Fibroblast of skin of left quadriceps (primary cell): ENCODE measurements at places on chromosomes 4 and X.

GRCh38 chrX:41055740-41056139 lies 29.5 kb upstream of the USP9X start:
- DNase-seq = no peak

GRCh38 chr4:74266081-74266480 lies 42.2 kb upstream of the EPGN start:
- no peak for DNase-seq

- no peak for DNase-seq
These were observed 173.6 kb downstream of the RAP1GDS1 start for GRCh38 chr4:98434816-98435215.

- no peak for DNase-seq
These were observed 46.4 kb downstream of the PRPS1 start for GRCh38 chrX:107674480-107675364.

DNA sequence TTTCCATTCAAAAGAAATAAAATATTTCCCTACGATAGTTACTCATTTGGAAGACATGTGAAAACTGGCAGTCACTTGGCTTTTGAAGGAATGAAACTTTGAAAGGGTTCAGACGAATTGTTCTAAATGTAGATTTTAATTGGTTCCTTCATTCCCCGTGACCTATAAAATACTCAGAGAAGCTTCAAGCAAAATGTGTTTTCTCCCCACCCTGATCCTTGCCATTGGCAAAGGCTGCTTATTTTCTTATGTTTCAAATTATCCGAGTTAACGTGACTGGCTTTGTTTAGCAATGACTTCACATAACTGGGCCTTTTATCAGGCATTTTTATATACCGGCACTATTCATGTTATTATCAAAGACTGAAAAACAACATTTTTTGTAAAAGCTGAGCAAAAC lies 204.1 kb upstream of the NEIL3 start:
- no peak for DNase-seq

DNA sequence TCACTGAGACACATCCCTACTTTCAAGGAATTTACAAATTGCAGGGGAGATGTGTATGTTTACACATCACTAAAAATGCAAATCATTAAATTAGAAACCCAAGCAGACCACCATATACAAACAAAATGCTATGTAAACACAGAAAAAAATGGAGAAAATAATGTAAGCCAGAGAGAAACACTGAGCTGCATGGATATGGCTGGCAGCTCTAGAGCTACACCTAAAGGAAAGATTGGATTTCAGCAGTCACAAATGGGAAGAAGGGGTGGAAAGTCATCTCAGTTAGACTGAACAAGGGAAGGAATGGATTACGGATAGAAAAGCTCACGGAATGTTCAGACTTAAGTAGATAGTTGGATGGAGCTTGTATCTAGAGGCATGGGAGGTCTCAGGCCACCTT lies 186.3 kb downstream of the MOSPD2 start:
- DNase-seq = no peak

GRCh38 chr4:97103252-97103651 lies 1040.0 kb downstream of the STPG2 start:
- no peak for DNase-seq

GRCh38 chrX:17860179-17860780 lies 818 bp downstream of the RAI2 start:
- no peak for DNase-seq

DNA sequence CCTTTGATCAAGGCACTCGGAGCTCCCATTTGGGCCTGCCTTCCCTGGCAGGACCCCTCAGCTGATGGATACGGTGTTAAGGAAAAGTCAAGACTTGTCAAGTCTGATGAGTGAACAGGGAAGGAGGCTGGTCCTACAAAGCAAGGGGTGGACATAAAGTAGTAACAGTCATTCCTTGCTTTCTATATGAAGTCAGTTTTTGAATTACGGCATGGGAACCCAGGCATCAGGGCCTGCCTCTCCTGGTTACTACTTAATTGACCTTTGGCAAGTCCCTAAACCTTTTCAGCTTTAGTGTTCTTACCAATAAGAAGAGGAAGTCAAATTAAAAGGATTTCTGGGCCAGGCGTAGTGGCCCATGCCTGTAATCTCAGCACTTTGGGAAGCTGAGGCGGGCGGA lies 7.0 kb downstream of the CHST7 start:
- no peak for DNase-seq

GRCh38 chrX:3697701-3698279 lies 15.7 kb downstream of the PRKX start:
- DNase-seq = no peak

GRCh38 chrX:55028040-55028439 lies 2.7 kb downstream of the ALAS2 start:
- no peak for DNase-seq

- DNase-seq = no peak
These were observed 189.1 kb downstream of the PDGFC start for GRCh38 chr4:156782491-156782890.

GRCh38 chr4:159366966-159367780 lies 264.3 kb downstream of the RAPGEF2 start:
- no peak for DNase-seq

DNA sequence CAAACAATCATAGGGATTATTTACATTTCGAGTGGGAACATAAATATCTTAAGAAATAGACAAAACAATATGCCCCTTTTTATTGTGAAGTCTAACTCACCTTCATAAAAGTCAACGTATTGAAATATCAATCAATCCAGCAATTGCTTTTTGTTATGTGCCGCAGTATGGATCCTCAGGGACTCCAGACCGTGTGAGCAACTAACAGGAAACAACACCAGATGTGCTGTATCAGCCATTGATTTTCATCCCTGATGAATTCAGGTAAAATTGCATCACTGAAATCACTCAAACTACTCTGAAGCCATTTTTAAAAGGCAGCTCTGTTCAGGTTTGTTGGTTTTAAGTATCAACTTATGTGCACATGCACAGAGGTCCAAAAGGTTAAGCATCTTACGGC lies 197.3 kb upstream of the FAT1 start:
- no peak for DNase-seq

DNA sequence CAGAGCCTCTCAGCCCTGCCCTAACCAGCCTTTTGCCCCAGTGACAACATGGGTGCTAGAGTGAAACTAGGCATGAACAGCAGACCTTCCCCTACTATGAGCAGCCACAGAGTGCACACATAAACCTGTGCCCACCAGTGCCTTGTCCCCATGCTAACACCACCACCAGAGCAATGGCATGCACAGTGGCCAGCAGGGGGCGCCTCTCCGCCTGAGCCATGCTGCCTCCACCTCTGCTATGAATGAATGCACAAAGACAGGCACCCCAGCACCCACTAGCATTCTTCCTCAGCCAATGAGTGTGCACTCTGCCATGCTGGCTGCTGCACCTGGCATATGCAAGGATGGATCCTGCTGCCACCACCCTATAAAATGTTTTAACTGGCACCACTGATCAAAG lies 286.9 kb upstream of the FGF16 start:
- DNase-seq = no peak

- no peak for DNase-seq
These were observed 15.5 kb downstream of the MYOZ2 start for GRCh38 chr4:119151161-119151560.

- no peak for DNase-seq
These were observed 20.8 kb upstream of the FAM9A start for GRCh38 chrX:8822002-8822401.

DNA sequence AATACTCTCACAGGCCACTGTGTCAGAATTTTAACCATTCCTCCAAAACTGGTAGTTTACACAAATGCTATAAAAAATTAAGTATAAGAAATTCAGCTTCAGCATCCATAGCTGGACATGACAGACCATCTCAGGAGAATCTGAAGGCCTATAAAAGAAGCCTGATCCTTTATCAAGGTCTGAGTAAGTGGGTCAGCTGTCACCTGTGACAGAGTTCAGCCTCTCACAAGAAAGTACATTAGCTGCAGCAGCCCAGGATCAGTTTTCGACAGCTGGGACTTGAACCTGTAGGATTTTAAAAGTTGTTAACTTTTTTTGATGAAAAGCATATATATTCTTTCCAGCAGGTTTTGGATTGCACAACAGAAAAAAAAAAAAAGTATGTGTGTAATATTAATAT lies 60.7 kb downstream of the PPP3CA start:
- DNase-seq = no peak

DNA sequence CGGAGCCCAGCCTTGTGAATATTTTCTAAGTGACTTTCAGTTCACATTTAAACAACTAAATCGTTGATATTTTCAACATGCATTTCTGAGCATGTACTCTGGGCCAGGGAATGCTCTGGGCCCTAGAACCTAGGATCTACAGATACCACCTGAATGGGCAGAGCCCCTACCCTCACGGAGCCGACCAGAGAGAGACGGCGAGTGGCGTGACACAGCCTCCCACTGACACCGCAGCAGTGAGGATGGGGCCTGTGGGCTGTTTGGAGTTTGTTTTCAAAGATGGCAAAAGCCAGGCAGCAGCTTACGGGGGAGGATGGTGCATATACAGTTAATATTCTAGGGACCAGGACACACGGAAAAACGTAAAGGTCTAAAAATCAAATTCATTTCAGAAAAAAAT lies 17.7 kb downstream of the NELFA start:
- DNase-seq = no peak

DNA sequence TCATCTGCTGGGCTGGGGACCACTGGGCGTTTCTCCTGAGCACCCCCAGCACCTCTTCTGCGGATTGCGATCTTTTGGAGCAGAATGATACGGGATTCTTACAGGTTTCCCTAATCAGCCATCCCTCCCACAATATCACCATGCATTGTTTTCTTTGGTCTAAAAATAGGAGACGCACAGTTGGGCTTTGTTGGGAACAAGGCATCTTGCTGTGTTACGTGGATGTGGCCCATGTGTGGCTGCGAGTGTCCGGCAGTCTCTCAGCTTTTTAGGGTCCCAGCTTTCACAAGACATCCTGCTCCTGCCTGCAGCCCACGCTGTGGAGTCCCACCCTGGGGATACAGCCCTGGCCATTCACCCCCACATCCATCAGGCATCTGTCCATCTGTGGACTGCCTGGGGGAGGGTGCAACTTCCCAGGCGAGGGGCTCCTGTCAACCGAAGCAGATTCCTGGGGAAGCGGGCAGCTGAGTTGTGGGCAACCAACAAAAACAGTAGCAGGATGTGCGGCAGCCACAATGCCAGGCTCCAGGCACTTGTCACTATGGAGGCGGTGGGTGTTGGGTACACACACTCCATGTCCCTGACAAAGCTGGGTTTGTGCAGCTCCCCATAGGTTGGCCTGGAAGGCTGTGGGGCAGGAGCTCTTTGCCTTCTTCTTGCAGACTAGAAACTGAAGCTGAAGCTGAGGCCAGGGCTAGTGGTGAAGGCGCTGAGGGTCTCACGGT lies 185.5 kb upstream of the PSAPL1 start:
- no peak for DNase-seq

DNA sequence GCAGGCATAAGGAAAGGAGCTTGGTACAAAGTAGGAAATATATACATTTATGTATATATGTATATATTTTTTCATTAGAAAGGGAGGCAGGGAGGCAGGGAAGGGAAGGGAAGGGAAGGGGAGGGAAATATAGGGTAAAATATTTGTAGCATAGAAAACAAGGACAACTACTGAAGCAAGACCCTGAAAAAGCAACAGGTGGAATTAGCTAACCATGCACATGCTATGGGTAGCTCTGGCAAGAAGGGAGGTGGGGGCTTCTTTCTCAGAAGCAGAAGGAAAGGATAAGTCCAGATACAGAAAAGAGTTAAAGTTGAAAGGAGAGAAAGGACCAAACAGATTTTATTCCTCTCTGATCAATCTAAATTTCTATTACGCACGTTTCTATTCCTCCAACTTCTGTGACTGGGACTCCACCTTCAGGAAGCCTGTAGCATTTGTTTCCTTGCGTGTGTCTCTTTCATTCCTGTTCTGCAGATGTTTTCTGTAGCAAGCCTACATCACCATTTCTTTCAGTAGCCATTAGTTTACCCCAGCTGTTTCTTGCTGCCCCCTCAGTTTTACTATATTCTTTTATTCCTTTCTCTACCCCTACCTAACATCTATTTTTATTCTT lies 82.9 kb downstream of the OR13H1 start:
- DNase-seq = peak; percentile 7

DNA sequence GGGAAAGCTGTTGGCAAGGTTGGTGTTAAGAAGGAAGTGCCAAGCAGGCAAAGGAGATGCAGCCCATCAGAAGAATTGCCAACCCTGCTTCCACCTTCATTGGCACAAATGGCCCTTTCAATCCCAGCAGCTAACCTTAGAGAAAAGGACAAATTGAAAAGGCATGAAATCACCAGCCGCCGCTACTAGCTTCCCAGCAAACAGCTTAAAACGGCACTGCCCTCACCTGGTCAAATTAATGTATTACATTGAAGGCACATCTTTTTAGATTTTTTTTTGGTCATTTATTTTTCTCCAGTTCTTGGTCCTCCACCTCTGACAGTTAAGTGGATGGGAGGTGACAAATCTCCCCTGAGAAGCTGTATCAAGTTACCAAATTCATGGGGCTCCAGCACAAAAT lies 51.0 kb upstream of the NHSL2 start:
- DNase-seq = no peak

DNA sequence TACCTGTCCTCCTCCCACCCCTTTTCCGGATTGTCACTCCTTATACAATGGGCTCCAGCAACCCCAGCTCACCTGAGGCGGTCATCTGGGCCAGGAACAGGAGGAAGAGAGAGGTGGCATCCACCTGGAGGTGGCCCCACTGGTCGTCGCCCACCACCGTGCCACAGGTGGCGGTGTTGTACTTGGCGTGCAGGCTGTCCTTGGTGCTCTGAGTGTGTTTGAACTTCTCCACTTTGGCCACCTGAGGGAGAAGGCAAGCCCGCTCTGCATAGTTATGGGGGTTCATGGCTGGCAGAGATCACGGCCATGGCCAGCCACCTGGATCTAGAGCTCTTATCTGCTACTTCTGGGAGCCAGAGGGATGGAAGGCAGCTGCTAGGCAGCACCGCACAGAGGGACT lies 32.9 kb downstream of the PHKA2 start:
- no peak for DNase-seq

DNA sequence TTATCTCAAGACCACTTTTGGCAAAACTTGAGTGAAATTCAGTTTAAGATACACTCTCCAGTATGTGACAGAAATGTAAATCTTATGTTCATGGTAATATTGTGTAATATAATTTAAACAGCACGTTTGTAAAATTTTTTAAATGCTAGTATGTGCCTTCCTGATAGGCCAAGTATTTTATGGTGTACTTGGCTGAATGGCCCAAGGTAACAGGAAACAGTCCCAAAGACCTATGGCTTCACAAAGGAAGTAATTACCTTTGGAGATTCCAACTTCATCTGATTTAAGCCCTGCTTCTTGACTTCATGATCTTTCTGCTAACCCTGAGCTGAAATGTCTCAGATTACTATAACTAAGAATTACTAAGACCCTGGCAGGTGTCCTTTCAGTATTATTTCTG lies 20.3 kb downstream of the TEC start:
- DNase-seq = no peak

GRCh38 chr4:162016991-162017390 lies 146.8 kb downstream of the FSTL5 start:
- DNase-seq = no peak

GRCh38 chrX:105650986-105651385 lies 171.4 kb upstream of the NRK start:
- no peak for DNase-seq
